Naive thymus-derived CD8-positive, alpha-beta T cell (primary cell): ENCODE measurements at places on chromosomes 7 and 10. TPM values are rescaled to one million over a fixed set of nuclear protein-coding genes. Genes with fewer than 3 reads are reported as not detected.

- H3K36me3 ChIP-seq, result peaks cover 2% of the 10 kb centered on the region
- no peak for DNase-seq
- H3K4me1 ChIP-seq, result no peaks in the 10 kb centered on the region
- H3K4me3 ChIP-seq, result no peak overlapping the region
- no peak overlapping the region for H3K27ac ChIP-seq
Observed at GRCh38 chr7:21636694-21637093, 93.9 kb downstream of the DNAH11 start.

DNA sequence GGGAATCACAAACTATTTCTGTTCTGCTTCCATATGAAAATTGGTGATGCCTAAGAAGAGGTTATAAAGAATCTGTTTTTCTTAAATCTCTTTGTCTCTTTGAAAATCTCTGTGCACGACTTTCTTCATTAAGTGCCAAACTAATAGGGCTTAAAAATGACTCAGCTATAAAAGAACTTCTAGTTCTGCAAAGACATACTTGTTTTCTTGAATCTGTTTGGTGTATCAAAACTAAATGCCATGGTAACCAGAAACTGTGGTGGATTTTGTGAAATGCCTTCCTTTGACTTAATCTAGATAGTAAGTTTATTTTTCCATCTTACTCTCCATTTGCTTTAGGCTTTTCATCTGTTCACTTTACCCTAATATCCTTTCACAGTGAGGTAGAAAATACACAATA is 417.8 kb downstream of the PARD3 start:
- no peak for DNase-seq
- H3K27me3 ChIP-seq, result no peaks in the 10 kb centered on the region
- H3K27ac ChIP-seq, result no peak overlapping the region
- no peaks in the 10 kb centered on the region for H3K4me1 ChIP-seq

DNA sequence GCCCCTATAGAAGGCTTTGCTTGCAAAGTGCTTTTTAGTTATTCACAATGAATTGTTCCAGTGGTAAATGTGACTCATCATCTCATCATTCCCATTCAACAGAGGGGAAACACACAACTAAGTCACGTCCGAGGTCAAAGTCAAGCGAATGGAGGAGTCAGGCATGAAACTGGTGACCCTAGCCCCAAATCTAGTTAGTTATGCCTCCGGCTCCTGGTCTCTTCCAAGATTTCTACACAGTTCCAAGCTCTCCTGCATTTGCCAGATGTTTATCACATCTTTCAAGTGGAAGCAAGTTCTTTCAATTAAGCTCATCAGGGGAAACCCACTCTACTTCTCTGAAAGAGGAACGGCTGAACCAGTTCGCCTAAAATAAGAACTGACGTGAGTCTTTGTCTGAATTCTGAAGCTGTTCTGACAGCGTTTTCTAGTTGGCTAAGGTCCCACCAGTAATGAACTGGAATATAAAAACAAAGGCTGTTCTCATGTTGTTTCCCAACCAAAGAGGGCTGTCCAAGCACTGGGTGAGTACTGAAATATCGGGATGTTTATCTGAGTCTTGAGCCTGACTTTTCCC is 140.9 kb upstream of the NRBF2 start:
- DNase-seq, result no peak

Gene SLC37A3
- polyA plus RNA-seq, result 9.6 TPM

Gene CTAGE4
- not detected for polyA plus RNA-seq

Gene LIPF
- not detected for polyA plus RNA-seq

- no peak overlapping the region for H3K4me3 ChIP-seq
- H3K36me3 ChIP-seq, result no peaks in the 10 kb centered on the region
- H3K27me3 ChIP-seq, result no peaks in the 10 kb centered on the region
- H3K27ac ChIP-seq, result no peak overlapping the region
Observed at GRCh38 chr7:47635091-47636080, 53.5 kb upstream of the TNS3 start.

Gene ZC3HAV1L
- polyA plus RNA-seq, result 0.23 TPM

Gene MSS51
- polyA plus RNA-seq, result not detected

DNA sequence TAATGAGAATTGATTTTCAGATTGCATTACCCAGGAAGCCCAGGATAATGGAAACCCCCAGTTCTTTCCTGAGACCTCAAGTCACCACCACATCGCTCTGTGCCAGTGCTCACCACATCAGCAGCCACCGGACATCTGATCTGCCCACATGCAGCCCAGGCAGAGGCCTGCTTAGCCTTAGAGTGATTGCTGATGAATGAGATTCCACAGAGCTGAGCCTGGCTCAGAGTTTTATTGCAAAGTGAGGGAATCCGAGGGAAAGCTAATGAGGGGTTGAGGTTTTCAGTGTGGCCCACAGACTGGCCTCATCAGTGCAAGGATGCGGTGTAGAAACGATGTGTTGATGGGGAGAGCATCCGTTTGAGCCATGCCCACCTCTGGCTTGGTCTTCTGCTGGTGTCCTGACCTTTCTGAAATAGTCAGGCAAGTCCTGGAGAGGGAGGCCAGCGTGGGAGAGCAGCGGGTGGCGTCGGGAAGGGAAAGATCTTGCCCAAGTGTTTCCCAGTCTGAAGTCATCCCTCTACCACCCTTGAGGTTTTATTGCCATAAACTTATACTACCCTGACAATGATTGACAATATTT is 120.3 kb downstream of the ITIH5 start:
- H3K27me3 ChIP-seq, result no peaks in the 10 kb centered on the region
- no peak overlapping the region for H3K4me3 ChIP-seq
- DNase-seq, result no peak
- no peaks in the 10 kb centered on the region for H3K36me3 ChIP-seq
- no peaks in the 10 kb centered on the region for H3K4me1 ChIP-seq

GRCh38 chr10:12121673-12122072 is 7.8 kb upstream of the SEC61A2 start:
- H3K4me3 ChIP-seq, result no peak overlapping the region
- H3K36me3 ChIP-seq, result peaks cover 22% of the 10 kb centered on the region
- H3K27me3 ChIP-seq, result no peaks in the 10 kb centered on the region
- DNase-seq, result no peak

Gene CYP3A4
- polyA plus RNA-seq, result not detected

DNA sequence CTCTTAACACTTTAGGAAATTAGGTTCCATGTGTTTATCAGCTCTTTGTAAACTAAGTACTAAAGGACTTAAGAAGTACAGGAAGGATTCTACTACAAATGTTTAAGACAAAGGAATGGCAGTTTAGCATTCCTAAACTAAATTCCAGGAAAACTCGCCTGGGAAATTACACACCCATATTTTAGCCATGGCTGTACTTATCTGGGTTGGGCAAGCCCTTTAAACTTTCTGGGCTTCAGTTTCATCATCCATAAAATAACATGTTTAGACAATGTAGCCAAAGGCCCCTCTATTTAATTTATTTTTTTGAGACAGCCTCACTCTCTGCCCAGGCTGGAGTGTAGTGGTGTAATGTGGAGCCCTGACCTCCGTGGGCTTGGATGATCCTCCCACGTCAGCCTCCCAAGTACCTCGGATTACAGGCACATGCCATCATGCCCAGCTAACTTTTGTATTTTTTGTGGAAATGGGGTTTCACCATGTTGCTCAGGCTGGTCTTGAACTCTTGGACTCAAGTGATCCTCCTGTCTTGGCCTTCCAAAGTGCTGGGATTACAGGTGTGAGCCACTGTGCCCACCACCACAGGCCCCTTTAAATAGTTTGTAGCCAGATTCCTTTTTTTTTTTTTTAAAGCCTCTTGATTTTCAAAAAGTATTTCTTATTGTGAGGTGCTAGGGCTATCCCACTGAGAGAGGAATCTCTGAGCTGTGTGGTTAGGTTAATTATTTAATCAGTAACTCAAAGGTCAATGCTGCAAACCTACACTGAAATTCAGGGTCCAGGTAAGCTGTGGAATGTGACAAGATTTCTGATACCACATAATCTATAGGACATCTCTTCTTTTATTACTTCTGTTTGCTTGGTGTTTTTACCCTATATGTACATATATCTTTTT is 32.1 kb downstream of the TMEM60 start:
- H3K4me3 ChIP-seq, result no peak overlapping the region
- H3K27ac ChIP-seq, result peak overlapping the region; percentile 11
- peaks cover 27% of the 10 kb centered on the region for H3K4me1 ChIP-seq
- no peak for DNase-seq
- H3K27me3 ChIP-seq, result no peaks in the 10 kb centered on the region

DNA sequence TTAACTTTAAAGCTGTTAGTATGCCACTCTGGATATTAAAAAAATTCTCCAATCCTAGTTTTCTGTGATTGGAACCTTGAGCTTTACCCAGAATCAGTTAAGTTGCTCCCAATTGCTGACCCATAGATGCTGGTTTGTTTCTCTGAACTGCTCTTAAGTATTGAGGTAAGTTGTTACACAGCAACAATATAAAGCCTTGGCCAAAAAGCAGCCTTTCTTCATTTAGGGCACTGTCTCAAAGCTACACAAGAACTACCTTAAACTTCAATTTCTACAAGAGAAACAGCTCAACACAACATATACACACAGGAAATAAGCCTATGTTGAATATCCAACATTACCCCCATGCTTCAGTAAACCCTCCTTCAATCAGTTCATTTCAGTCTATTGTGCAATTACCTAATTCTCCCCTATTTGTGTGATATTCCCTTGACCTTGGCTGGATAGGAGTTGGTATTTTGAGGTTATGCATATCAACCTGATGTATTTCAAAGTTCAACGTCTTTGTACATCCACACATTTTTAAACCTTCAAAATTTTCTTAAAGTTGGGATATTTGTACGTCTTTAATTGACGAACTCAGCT is 11.5 kb downstream of the HNRNPA2B1 start:
- peaks cover 73% of the 10 kb centered on the region for H3K36me3 ChIP-seq
- H3K27ac ChIP-seq, result peak overlapping the region; percentile 29
- no peaks in the 10 kb centered on the region for H3K27me3 ChIP-seq
- no peak overlapping the region for H3K4me3 ChIP-seq
- DNase-seq, result no peak
- H3K4me1 ChIP-seq, result peaks cover 44% of the 10 kb centered on the region

GRCh38 chr7:101518336-101518735 is 110.8 kb downstream of the MYL10 start:
- H3K27ac ChIP-seq, result no peak overlapping the region
- no peaks in the 10 kb centered on the region for H3K27me3 ChIP-seq
- H3K4me1 ChIP-seq, result no peaks in the 10 kb centered on the region
- peaks cover 7% of the 10 kb centered on the region for H3K36me3 ChIP-seq
- DNase-seq, result no peak
- H3K4me3 ChIP-seq, result no peak overlapping the region

- no peak overlapping the region for H3K27ac ChIP-seq
- H3K27me3 ChIP-seq, result no peaks in the 10 kb centered on the region
- no peak overlapping the region for H3K4me3 ChIP-seq
- H3K4me1 ChIP-seq, result no peaks in the 10 kb centered on the region
Observed at GRCh38 chr7:125149151-125149550, 219.5 kb upstream of the POT1 start.

- H3K4me3 ChIP-seq, result no peak overlapping the region
- peaks cover 5% of the 10 kb centered on the region for H3K4me1 ChIP-seq
- peaks cover 28% of the 10 kb centered on the region for H3K27me3 ChIP-seq
- H3K27ac ChIP-seq, result no peak overlapping the region
- peaks cover 37% of the 10 kb centered on the region for H3K36me3 ChIP-seq
- DNase-seq, result no peak
Observed at GRCh38 chr10:77741746-77742145, 104.1 kb upstream of the KCNMA1 start.

Gene PNLIPRP3
- polyA plus RNA-seq, result not detected

- no peaks in the 10 kb centered on the region for H3K27me3 ChIP-seq
- H3K4me3 ChIP-seq, result no peak overlapping the region
- no peaks in the 10 kb centered on the region for H3K4me1 ChIP-seq
- H3K36me3 ChIP-seq, result no peaks in the 10 kb centered on the region
- H3K27ac ChIP-seq, result no peak overlapping the region
Observed at GRCh38 chr10:31822616-31823318, 105.9 kb downstream of the ARHGAP12 start.

Gene VAX1
- not detected for polyA plus RNA-seq

Gene EN2
- not detected for polyA plus RNA-seq

Gene KNDC1
- not detected for polyA plus RNA-seq

GRCh38 chr7:39606352-39606751 is 17.0 kb upstream of the RALA start:
- no peak for DNase-seq
- H3K4me1 ChIP-seq, result peaks cover 59% of the 10 kb centered on the region
- H3K27ac ChIP-seq, result peak overlapping the region; percentile 52
- no peaks in the 10 kb centered on the region for H3K36me3 ChIP-seq
- H3K27me3 ChIP-seq, result peaks cover 14% of the 10 kb centered on the region

Gene SPDYE1
- not detected for polyA plus RNA-seq

GRCh38 chr10:47224546-47225218 is 75.3 kb upstream of the GDF10 start:
- peaks cover 2% of the 10 kb centered on the region for H3K36me3 ChIP-seq
- no peak overlapping the region for H3K4me3 ChIP-seq
- H3K4me1 ChIP-seq, result peaks cover 16% of the 10 kb centered on the region
- DNase-seq, result no peak
- H3K27me3 ChIP-seq, result no peaks in the 10 kb centered on the region

Gene LRRD1
- not detected for polyA plus RNA-seq

Gene GRM3
- not detected for polyA plus RNA-seq

GRCh38 chr7:73308074-73308664 is 457 bp downstream of the NSUN5 start:
- H3K27me3 ChIP-seq, result no peaks in the 10 kb centered on the region
- peaks cover 43% of the 10 kb centered on the region for H3K4me1 ChIP-seq
- peak overlapping the region; percentile 89 for H3K27ac ChIP-seq
- peaks cover 7% of the 10 kb centered on the region for H3K36me3 ChIP-seq
- no peak for DNase-seq
- H3K4me3 ChIP-seq, result peak overlapping the region; percentile 100

- DNase-seq, result no peak
- H3K4me1 ChIP-seq, result no peaks in the 10 kb centered on the region
- H3K27me3 ChIP-seq, result peaks cover 18% of the 10 kb centered on the region
- H3K36me3 ChIP-seq, result no peaks in the 10 kb centered on the region
- no peak overlapping the region for H3K4me3 ChIP-seq
Observed at GRCh38 chr7:117718116-117718835, 155.0 kb downstream of the CTTNBP2 start.

- peak; percentile 91 for DNase-seq
- H3K4me3 ChIP-seq, result peak within 1 kb of the TSS; percentile 85
- peaks cover 67% of the 10 kb centered on the region for H3K4me1 ChIP-seq
- peak within 1 kb of the TSS; percentile 96 for H3K27ac ChIP-seq
- H3K36me3 ChIP-seq, result peaks cover 4% of the 10 kb centered on the region
- H3K27me3 ChIP-seq, result no peaks in the 10 kb centered on the region
Observed at GRCh38 chr10:5813341-5814109, at the start of gene GDI2. Gene GDI2 (minus strand): TSS chr10:5813434. CDS start chr10:5813258, 176 bp downstream.
